NCI-H774 (cell line): ENCODE measurements at places on chromosomes 3 and 15.

DNA sequence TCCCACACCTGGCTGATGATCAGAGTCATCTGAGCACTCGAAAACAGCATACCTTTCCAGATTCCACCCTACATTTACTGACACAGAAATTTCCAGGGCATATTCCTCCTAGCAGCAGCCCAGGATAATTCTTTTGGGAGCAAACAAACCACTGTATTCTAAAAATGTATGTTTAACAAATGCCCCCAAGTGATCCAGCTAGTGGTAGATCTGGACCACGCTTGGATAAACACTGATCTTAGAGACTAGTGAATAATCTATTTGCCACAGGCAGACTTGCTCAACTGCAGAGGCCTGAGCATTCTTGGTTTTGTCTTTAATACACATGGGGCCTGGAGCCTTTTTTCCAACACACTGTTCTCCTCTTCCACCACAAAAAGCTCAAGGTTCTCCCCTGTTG is 89.6 kb downstream of the TM4SF4 start:
- no peak for DNase-seq

- DNase-seq, result no peak
Measured at GRCh38 chr3:149879872-149880271, 66.9 kb downstream of the RNF13 start.

DNA sequence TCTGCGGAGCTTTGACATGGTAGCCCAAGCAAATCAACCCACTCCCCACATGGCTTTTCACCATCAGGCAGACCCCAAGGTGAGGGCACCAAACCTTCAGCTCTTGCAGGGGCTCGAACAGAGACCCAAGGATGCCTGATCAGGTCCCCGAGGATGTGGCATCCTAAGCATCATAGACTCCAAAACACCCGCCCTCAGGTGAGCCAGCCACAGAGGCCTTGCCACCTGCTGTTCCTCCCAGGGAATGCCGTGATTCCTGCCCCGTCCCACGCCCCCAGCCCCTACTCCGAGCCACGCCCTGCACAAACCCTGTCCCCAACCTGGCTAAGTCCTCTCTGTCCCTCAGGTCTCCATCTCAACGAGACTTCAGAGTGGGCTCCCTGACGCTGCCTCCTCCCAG is 34.7 kb upstream of the SLC41A3 start:
- DNase-seq, result no peak

- DNase-seq, result peak; percentile 5
Measured at GRCh38 chr3:115789481-115789880, 166.2 kb downstream of the GAP43 start.

- DNase-seq, result no peak
Measured at GRCh38 chr3:189122526-189123205, 49.1 kb upstream of the TPRG1 start.

- no peak for DNase-seq
Measured at GRCh38 chr15:79970181-79970580, 815 bp downstream of the BCL2A1 start.

GRCh38 chr3:196135693-196136639 is 54.1 kb upstream of the TFRC start:
- DNase-seq, result no peak

DNA sequence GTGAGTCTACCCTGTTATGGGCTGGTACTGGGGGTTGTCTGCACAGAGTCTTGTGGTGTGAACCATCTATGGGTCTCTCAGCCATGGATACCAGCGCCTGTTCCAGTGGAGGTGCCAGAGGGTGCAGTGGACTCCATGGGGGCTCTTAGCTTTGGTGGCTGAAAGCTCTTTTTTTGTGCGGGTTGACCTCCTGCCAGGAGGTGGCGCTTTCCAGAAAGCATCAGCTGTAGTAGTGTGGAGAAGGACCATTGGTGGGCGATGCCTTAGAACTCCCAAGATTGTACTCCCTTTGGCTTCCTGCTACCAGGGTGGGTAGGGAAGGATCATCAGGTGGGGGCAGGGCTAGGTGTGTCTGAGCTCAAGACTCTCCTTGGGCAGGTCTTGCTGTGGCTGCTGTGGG is 602.6 kb downstream of the RSL24D1 start:
- no peak for DNase-seq

DNA sequence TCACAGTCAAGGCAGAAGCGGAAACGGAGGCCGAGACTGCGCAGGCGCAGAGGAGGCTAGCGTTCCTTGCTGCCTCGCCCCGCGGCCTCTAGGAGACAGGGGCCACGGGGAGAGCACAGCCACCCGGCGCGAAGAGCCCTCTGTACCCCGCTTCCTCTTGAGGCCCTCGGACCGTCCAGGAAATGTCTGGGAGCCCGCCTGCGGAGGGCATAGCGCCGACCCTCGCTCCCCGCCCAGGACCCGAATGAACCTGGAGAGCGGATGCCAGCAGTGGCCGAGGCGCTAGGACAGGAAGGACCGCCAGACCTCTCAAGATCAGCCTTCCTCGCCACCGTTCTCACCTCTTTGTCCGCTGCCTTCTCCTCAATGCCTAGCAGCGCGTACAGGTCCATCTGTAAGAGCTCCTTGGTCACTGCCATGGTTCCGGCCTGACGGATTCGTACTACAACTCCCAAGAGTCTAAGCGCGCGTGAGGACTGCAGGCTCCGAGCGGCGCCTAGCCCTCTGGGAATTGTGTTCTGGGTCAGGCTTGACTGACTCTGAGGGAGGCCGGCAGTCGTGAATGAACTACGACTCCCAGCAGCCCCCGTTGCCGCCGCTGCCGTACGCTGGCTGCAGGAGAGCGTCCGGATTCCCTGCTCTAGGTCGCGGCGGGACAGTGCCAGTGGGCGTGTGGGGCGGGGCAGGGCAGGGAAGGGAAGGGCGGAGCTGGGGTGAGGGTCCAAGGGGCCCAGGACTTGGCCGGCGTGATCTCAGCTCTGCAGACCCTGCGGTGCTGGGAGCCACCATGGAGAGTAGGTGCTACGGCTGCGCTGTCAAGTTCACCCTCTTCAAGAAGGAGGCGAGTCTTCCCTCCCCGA is at the start of the genes DNAJC17 and ZFYVE19:
DNAJC17 (minus strand) TSS at position 446 of the 860 bp plus-strand sequence; CDS start at position 419, 27 bp downstream.
ZFYVE19 (plus strand) TSS at position 62 of the 860 bp plus-strand sequence; CDS start at position 563, 501 bp downstream.
- DNase-seq, result peak; percentile 95

DNA sequence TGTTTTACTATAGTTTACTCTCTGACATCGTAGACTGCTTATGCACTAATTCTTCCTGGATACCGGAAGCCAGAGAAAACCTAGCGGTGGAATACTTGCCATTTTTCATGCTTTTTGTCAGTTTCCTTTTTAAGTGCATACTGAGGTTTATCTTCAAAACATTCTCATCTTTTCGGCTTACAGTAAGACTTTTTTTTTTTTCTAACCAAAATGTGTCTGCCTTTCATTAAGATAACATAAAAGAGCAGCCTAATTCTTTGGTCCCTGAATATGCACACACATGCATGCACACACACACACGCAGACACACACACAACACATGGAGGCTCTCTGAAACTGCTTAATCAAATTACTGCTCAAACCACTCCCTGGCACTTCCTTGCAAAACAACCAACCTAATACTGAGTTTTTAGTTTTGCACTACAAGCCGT is 1.3 kb downstream of the ZNF445 start:
- no peak for DNase-seq

DNA sequence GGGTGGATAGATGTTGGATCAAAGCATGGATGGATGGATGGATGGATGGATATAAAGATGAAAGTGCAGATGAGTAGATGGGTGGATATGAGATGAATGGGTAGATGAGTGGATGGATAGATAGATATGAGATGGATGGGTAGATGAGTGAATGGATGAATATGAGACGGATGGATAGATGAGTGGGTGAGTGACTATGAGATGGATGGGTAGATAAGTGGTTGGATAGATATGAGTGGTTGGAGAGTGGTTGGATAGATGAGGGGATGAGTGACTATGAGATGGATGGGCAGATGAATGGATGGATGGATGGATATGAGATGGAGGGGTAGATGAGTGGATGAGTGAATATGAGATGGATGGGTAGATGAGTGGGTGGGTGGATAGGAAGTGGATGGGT is 204.6 kb upstream of the TLE3 start:
- DNase-seq, result no peak

DNA sequence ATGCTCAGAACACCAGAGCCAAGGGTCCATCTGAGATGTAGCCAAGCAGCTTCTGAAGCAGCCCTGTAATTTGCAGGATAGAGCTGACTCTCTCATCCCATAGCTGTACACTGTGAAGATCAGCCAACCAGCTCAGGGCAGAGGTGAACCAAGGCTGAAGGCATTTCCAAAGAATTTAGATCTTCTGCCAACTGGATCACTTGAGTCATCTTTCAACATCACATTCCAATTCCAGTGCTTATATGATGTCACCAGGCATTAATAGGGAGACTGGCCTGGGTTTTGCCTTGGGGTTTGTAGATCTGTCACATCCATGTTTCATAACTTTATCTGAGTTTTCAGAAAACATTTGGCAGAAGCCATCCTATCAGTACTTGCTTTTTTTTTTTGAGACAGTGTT is 98.2 kb downstream of the NR2F2 start:
- no peak for DNase-seq

DNA sequence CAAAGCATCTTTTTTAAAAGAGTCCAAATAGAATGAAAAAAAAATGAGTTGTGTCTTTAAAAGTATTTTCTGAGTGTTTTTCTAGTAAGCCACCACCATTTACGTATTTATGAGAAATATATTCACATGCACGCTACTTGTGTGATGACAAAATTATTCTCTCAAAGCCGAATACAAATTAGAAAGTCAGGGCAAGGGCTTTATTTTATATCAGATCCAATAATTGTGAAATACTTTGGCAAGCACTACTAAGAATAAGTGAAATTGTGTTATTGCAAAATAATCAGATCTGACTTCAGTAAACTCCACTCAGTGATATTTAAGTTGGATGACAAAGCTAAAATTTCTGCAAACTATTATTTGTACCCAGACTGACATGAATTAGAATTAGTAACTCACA is 589.3 kb upstream of the KCNMB2 start:
- no peak for DNase-seq

- no peak for DNase-seq
Measured at GRCh38 chr3:42572278-42572677, 9.5 kb downstream of the SEC22C start.

DNA sequence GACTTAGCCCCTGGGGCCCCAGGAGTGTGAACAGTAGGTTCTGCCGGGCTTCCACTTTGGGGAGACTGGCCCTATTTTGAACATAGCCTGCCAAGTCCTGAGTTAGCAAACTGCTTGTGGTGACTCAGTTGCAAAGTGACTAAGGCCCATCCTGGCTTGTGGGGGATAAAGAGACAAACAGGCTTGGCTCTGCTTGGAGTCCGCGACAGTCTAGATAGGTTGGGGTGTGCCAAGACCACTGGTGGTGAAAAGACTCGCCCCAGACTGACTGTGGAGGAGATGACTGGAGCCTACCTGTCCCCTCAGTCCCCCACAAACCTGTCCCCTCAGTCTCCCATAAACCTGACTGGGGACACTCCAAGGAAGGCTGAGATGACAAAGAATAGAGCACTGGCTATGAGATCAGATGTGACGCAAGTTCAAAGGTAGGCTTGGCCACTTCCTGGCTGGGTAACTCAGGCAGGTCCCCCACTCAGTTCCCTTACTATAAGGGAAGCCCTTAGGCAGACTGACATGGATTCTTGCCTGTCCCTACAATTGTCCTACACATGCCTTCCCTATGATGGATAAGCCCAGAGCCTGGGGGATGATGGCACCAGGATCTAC is 4.3 kb downstream of the DNASE1L3 start:
- no peak for DNase-seq

- DNase-seq, result no peak
Measured at GRCh38 chr3:152073267-152073666, 195.5 kb upstream of the MBNL1 start.

GRCh38 chr3:154759966-154760365 is 320.2 kb upstream of the MME start:
- no peak for DNase-seq

GRCh38 chr15:49279521-49280456 is 109.7 kb downstream of the GALK2 start:
- no peak for DNase-seq

DNA sequence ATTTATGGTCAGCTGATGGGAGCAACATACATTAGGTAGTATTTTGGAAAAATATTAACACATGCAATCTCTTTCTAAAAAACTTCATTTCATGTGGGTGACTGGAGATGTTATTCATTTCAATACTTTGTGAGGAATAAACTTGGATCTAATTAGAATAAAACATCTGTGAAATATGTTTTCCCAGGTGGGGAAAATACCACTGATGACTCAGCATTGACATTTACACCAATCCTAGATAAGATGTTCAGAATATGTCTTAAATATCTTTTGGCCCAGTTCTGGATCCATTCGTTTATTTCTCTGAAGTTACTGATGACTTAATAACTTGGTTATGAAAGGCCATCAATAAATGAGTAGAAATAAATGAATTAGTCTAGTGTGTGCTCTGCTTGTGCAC is 247.6 kb downstream of the CHST2 start:
- no peak for DNase-seq

- no peak for DNase-seq
Measured at GRCh38 chr3:132378048-132378762, 39.1 kb upstream of the DNAJC13 start.

GRCh38 chr15:96366526-96366877 is 36.0 kb downstream of the NR2F2 start:
- DNase-seq, result no peak

DNA sequence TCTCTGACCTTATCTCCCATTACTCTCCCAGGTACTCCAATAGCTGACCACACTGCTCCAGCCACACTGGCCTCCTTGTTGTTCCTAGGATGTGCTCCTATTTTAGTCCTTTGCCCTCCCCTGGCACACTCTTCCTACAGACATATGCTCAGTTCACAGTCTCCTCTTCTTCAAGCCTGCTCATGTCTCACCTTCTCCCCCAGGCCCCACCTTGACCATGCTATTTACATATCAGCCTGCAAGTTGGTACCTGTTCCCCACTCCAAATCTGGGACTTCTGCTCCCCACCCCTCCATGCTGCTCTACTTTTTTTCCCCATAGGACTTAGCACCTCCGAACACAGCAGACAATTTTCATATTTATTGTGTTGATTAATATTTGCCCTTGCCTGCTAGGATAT is 84.9 kb upstream of the BCL6 start:
- no peak for DNase-seq

DNA sequence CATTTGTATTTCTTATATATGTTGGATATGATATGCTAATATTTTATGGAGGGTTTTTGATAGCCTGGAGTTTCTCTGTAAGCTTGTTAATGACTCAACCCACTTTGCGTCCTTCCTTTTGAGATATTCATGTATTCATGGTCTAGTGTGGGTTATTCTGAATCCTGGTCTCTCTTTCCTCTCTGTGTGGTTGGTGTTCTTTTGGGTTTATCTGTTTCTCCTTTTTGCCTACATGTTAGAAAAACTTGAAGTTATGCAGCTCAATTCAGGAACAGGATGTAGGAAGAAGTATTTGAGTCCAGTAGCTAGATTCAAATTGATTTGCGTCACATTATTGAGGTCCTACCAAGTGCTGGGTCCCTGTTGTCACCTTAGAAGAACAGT is 28.1 kb downstream of the CMTM7 start:
- DNase-seq, result no peak
